ENCODE measurements at places on chromosomes 7 and 10.

- H3K27me3 ChIP-seq: no peaks in the 10 kb centered on the region
- DNase-seq: no peak
- no peaks in the 10 kb centered on the region for H3K36me3 ChIP-seq
- peak overlapping the region; percentile 72 for H3K27ac ChIP-seq
Measured at GRCh38 chr10:110017907-110018306, 10.1 kb downstream of the ADD3 start.

DNA sequence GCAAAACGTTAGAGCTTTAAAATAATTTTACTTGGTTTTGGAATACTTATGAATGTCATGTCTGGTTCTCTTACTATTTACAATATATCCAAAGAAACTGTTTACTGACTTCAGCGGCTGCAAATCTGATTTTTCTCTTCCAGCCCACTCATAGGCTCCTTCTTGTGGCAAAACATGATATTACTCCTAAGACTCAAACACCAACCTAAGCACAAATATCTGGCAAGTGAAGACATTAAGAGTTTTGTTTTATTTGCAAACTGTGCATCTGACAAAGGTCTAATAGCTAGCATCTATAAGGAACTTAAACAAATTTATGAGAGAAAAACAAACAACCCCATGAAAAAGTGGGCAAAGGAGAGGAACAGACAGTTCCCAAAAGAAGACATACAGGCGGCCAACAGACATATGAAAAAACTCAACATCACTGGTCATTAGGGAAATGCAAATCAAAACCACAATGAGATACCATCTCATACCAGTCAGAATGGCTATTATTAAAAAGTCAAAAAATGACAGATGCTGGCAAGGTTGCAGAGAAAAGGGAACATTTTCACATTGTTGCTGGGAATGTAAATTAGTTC lies 20.3 kb upstream of the GJC3 start:
- DNase-seq: no peak
- H3K27ac ChIP-seq: no peak overlapping the region
- no peaks in the 10 kb centered on the region for H3K4me1 ChIP-seq

GRCh38 chr10:117398029-117398428 lies 22.8 kb upstream of the PDZD8 start:
- no peak overlapping the region for H3K4me3 ChIP-seq
- no peaks in the 10 kb centered on the region for H3K27me3 ChIP-seq
- DNase-seq: no peak
- H3K27ac ChIP-seq: no peak overlapping the region
- no peaks in the 10 kb centered on the region for H3K4me1 ChIP-seq
- no peaks in the 10 kb centered on the region for H3K36me3 ChIP-seq

DNA sequence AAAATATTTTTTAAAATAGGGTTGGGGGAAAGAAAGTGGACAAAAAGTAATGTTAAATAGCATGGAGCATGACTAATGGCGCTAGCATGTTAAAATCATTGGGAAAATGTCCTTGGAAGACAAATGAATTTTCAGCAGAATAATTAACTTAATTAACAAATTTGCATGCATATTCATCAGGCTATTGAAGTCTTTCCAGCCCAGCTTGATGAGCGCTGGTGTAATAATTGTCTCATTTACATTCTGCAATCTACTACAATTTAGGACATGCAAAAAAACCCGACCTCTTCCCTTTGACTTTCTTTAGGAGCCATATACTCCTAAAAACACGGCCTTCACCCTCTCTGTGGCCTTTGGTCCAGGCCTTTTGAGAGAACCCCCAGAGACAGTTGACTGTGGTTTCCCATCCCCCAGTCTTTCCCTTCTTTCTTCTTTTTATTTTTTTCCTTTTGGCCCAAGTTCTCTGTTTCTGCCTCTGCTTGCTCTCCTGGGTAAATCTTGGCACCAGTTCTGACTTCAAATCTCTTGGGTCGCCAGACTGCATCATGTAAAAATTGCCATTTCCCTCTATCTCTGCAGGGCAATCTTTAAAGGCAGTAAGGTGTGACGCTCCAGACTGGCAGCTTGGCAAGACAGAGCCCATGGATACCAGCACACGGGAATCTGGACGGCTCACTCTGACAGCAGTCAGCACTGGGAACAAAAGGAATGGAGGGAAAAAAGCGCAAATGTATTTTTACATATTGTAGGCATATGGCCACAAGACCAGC lies 105.5 kb downstream of the NEUROD6 start:
- DNase-seq: no peak
- no peaks in the 10 kb centered on the region for H3K36me3 ChIP-seq
- H3K4me1 ChIP-seq: no peaks in the 10 kb centered on the region
- H3K27me3 ChIP-seq: no peaks in the 10 kb centered on the region
- H3K4me3 ChIP-seq: no peak overlapping the region

DNA sequence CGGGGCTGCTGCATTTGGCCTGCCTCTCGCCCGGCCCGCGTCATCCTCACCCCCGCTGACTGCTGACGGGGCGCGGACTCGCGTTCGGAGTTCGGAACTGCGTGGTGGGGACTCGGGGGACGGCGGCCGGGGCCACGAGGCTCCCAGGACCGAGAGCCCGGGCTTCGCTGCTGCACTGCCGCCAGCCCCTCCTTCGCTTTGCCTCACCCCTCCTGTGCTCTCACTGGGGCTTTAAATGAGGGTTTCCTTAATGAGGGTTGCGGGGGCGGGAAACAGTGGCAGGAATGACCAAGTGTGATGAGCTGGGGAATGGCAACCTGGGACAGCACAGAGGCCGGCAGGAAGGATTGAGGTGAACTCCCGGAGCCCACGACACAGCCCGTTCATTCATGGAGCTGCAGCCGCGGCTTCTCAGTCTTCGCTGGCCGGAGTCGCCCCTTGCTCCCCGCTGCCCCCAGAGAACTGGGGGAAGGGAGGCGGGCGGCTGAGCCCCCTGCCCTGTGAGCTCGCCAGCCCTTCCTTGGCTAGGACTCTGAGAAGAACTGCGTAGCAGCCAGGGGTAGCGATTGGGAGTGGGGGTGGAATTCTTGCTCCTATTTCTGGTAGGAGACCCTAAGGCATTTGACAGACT lies 1.5 kb upstream of the LRRC4 start:
- H3K27ac ChIP-seq: peak overlapping the region; percentile 39
- H3K36me3 ChIP-seq: no peaks in the 10 kb centered on the region
- H3K4me1 ChIP-seq: no peaks in the 10 kb centered on the region
- H3K27me3 ChIP-seq: no peaks in the 10 kb centered on the region
- peak overlapping the region; percentile 66 for H3K4me3 ChIP-seq
- DNase-seq: no peak

- no peak overlapping the region for H3K4me3 ChIP-seq
- H3K27me3 ChIP-seq: no peaks in the 10 kb centered on the region
- no peak for DNase-seq
Measured at GRCh38 chr7:141263508-141263907, 189.6 kb downstream of the TMEM178B start.

DNA sequence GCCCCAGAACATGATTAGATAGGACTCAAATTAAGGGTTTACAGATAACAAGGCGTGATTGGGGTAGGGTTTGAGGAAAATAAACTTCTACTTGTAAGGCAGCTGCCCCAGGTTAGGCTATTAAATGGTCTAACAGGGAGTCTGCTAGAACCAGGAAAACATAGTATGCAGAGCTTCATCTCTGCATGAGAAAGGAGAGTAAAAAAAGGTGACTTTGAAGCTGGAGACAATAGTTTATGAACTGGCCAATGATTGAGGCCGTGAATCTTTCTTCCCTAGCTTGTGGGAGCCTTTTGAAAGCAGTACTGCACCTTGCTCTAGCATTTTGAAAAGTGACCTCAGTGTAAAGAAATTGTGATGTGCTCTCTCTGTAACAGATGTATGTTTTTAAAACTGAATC lies 48.5 kb upstream of the STARD3NL start:
- H3K27me3 ChIP-seq: no peaks in the 10 kb centered on the region
- H3K27ac ChIP-seq: no peak overlapping the region
- no peak overlapping the region for H3K4me3 ChIP-seq
- DNase-seq: no peak

DNA sequence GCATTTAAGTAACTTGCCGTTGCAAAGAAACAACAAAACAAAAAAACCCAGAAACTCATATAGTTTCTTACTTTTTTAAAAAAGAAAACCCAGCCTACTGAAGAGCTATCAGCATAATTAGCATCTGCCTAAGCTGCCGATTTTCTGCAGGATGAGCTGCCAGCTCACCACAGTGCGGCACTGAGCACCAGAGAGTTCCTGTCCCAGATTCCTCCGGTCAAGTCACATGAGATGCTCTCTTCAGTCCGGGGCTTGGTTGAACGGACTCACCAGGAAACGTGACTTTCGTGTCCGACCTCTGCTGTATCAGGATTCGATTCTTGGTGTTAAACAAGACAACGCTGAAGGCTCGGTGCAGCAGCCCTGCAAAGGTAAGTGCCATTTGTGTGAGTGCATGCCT lies 3.2 kb downstream of the IDI2 start:
- H3K4me1 ChIP-seq: no peaks in the 10 kb centered on the region
- peak overlapping the region; percentile 66 for H3K27ac ChIP-seq
- peaks cover 9% of the 10 kb centered on the region for H3K36me3 ChIP-seq
- peak overlapping the region; percentile 36 for H3K4me3 ChIP-seq
- no peaks in the 10 kb centered on the region for H3K27me3 ChIP-seq

DNA sequence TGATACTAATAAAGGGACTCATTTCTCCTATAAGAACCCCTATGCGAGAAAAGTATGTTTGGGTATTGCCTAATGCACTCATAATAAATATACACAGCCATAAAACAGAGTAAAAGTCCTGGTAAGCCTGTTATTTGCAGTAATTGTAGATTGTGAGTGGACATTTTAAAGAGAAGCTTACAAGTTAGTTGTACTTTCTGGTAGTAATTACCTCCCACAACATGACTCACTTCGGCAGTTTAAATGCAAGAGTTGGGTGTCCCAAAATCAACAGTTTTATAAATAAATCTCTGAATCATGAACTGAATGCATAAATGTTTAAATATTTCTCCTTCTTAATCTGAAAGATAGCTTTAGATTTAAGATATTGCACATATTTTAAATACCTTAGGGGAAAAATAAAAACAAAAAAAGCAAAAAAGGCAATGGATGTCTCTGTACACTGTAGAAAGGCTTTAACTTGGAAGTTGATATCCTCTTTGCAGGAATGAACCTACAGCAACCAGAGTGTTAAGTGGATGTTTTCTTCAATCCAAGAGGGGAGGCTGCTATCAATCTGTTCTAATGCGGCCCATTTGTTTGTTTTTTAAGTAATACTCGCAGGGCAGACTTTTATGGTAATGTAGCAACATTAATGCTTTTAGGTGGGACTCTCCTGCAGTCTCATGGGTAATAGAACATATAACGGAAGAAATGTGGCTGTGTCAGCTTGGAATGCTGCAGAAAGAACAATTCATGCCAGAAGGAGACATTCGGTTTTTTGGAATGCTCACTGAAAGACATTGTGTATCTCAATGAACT lies 57.3 kb upstream of the ZEB1 start:
- DNase-seq: no peak
- no peaks in the 10 kb centered on the region for H3K36me3 ChIP-seq
- no peaks in the 10 kb centered on the region for H3K4me1 ChIP-seq
- peak overlapping the region; percentile 1 for H3K4me3 ChIP-seq
- no peaks in the 10 kb centered on the region for H3K27me3 ChIP-seq

DNA sequence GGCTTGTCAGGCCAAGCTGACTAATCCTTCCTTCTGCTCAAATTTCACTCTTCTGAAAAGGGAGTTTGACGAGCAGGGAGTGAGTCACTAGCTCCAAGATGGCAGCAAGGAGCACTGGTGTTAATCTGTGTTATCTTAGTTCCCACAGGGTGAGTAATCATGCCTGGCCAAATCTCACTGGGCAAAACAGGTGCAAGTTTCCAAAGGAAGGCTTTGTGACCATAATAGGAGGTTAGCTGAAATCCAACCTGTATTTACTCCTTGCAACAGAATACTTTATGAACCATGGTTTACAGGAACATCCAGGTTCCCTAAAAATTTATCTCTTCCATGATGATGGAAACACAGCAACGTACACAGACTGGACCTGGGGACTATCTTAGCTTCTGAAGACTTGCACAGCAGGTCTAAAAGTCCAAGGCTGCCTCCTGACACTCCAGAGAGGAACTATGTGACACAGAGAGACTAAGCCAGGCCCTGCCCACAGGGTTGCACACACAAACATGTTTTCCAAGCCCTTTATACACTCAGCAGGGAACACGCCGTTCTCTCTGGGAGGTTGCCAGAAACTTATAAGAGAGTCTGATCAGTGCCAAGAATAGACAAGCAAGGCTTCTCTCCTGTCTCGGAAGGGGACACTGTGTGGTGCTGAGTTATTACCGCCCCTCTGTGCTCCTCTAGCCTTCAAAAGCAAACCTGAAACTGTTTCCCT lies 46.3 kb downstream of the PDK4 start:
- H3K4me3 ChIP-seq: peak overlapping the region; percentile 6
- DNase-seq: peak; percentile 98
- peak overlapping the region; percentile 98 for H3K27ac ChIP-seq
- no peaks in the 10 kb centered on the region for H3K36me3 ChIP-seq
- H3K4me1 ChIP-seq: peaks cover 60% of the 10 kb centered on the region
- H3K27me3 ChIP-seq: no peaks in the 10 kb centered on the region

GRCh38 chr10:105070249-105070648 lies 429.2 kb downstream of the SORCS3 start:
- no peaks in the 10 kb centered on the region for H3K27me3 ChIP-seq
- no peak overlapping the region for H3K27ac ChIP-seq
- DNase-seq: no peak

GRCh38 chr10:111297351-111297848 lies 220.6 kb downstream of the ADRA2A start:
- H3K4me1 ChIP-seq: no peaks in the 10 kb centered on the region
- H3K36me3 ChIP-seq: no peaks in the 10 kb centered on the region
- no peak overlapping the region for H3K4me3 ChIP-seq
- H3K27me3 ChIP-seq: no peaks in the 10 kb centered on the region
- DNase-seq: no peak

GRCh38 chr7:139560199-139560598 lies 36.7 kb downstream of the CLEC2L start:
- H3K4me1 ChIP-seq: no peaks in the 10 kb centered on the region
- H3K27me3 ChIP-seq: no peaks in the 10 kb centered on the region
- no peaks in the 10 kb centered on the region for H3K36me3 ChIP-seq
- no peak overlapping the region for H3K4me3 ChIP-seq

DNA sequence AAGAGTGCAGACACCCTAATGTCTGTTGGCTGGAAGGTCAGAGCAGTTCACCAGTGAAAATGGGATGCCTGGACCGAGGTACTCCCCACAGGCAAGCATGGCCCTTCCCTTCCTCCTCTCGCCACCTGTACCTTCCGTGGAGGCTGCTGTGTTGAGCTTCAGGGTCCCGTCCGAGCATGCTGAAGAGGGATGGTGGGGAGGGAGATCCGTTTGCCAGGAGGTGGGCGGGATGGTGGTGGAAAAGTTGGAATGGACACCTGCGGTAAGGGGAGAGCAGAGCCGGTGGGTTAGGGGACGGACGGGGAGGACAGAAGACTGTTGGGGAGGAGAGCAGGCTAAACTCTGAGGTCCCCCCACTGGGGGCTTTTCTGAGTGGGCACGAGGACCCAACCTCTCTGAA lies 15.9 kb upstream of the ZNF777 start:
- H3K27me3 ChIP-seq: no peaks in the 10 kb centered on the region
- peaks cover 57% of the 10 kb centered on the region for H3K36me3 ChIP-seq
- H3K4me3 ChIP-seq: no peak overlapping the region
- no peaks in the 10 kb centered on the region for H3K4me1 ChIP-seq
- H3K27ac ChIP-seq: no peak overlapping the region

- no peaks in the 10 kb centered on the region for H3K36me3 ChIP-seq
- H3K27ac ChIP-seq: no peak overlapping the region
- DNase-seq: no peak
- no peak overlapping the region for H3K4me3 ChIP-seq
- no peaks in the 10 kb centered on the region for H3K4me1 ChIP-seq
Measured at GRCh38 chr7:104089612-104090011, 100.2 kb upstream of the RELN start.

All from right atrium auricular region (tissue), 2 donors.